NCI-H1930 (cell line): ENCODE measurements at places on chromosomes 1 and 21.

DNA sequence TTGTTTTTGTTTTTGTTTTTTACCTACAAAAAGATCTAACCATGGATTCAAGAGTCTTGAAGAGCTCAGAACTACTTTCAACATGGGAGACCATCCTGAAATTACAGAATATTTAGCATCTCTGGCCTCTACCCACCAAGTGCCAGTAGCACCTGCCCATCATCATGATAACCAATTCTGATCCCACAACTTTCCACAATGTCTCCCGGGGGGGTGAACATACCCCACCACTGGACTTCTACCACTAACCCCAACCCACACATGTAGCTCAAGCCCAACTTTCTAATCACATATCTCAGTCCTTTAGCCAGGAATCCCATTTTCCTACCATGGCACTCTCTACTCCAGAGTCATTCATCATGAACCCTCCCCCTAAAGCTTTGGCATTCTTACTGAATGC, 15.7 kb upstream of the IFNAR2 start:
- DNase-seq: no peak

DNA sequence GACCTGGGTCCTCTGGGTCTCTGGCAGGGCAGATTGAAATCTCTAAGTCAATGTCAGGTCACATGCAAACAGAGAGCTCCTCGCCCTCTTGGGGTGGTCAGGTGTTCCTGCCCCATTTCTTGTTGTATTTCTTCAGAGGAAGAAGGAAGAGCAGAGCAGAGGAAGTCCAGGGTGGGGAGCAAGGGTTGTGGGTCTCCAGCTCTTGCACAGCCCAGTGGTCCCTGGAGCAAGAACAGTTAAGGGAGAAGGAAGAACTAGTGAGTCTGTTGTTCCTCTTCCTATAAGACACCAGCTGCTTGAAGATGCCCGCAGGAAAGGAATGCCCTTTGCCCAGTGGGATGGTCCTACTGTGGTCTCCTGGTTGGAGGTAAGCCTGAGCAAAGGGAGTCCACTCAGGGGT, 26.3 kb downstream of the MYOG start:
- no peak for DNase-seq

DNA sequence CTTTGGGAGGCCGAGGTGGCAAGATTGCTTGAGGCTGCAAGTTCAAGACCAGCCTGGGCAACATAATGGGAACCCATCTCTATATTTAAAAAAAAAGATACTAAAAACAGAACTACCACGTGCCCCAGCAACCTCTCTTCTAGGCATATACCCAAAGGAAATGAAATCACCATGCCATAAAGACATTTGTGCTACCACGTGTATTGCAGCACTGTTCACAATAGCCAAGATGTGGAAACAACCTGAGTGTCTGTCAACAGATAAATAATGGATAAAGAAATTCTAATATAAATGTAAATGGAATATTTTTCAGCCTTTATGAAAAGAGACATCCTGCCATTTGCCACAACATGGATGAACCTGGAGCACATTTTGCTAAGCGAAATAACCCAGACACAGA, 128.6 kb downstream of the PCNX2 start:
- DNase-seq: no peak

DNA sequence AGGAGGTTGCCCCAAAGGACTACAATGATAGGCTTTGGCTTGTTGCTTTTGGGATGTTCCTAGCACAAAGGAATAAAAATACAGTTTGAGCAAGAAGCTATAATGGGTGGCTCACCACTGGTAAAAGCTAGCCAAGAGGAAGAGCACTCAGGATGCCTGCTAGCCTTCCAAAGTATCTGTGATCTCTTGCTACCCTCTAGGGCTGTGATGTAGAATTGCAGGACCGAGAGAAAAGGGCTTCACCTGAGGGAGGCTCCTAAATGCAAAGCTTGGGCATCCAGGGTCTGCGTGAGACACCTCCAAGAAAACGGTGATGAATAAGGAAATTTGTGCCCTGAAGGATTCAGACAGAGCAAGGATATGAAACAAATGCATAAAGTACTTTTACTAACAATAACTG, 17.7 kb downstream of the IVL start:
- no peak for DNase-seq

- no peak for DNase-seq
Observed at GRCh38 chr1:202283379-202283844, 58.3 kb downstream of the UBE2T start.

GRCh38 chr1:234839663-234840062, 229.7 kb upstream of the IRF2BP2 start:
- DNase-seq: no peak

DNA sequence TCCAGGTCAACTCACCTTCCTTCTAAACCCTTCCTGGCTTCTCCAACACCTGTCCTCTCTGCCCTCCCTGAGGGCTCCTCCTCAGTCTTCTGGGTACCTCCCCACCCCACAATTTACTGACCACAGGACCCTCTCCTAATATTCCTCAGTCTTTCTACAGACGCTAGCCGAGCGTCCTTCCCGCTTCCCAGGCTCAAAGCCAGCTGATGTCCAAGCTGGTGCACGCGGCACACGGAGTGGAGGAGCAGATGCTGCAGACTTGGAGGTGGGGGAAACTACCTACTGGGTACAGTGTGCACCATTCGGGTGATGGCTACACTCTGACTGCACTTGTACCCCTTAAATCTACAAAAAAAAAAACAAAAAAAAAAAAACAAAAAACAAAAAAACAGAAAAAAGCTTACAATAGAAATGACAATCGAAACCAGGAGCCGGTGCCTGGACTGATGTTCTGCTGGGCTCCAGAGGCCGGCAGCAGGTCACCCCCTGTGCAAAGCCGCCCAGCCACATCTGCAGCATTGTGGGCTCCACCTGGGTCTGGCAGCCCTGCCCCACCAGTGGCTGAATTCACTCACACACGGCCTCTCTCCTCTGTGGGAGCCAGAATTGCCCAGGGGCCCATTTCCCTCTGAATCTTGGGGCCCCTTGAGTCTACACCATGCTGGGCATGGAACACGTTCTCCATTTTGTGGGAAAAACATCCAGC, 7.0 kb downstream of the TRIM11 start:
- no peak for DNase-seq

DNA sequence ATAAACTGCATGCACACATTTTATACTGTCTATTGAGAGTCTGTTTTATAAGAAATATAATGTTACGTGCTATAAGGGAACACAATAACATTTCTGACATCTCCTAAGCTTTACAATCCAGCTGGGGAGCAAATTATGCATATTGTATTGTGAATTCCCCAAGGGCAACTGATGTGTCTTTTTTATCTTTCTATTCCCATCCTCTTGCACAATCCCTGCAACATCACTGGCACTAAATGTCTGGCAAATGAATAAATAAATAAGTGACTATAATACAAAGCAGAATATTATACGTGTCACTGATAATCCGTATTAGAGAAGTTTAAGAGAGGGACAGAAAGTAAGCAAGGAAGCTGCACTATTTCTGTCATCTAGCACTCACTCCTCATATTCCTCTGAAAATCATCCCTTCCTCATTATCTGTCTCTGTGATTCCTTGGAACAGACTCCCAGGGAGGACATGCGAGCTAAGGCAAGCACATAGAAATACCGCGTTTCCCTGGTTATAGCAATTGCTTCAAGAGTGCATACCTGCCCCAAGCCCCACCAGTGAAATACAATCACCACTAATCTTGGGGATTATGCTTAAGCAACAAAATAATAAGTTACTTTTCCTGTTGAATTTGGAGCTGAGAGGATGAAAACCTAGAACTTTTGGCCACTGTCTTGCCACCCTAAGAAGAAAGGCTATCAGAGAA, 205.4 kb downstream of the SMYD3 start:
- DNase-seq: no peak

DNA sequence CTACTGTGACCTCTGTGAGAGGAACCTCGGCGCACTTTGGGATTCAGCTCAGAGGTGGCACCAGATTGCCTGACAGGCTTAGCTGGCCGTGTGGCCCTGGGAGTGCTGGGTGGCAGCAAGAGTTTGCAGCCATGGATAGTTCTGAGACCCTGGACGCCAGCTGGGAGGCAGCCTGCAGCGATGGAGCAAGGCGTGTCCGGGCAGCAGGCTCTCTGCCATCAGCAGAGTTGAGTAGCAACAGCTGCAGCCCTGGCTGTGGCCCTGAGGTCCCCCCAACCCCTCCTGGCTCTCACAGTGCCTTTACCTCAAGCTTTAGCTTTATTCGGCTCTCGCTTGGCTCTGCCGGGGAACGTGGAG, 67.5 kb downstream of the DISC1 start:
- no peak for DNase-seq

GRCh38 chr1:59879574-59879973, 47.0 kb downstream of the CYP2J2 start:
- DNase-seq: peak; percentile 9

- no peak for DNase-seq
Observed at GRCh38 chr1:2275796-2276536, 47.8 kb downstream of the SKI start.

- DNase-seq: no peak
Observed at GRCh38 chr1:202143768-202144401, 652 bp downstream of the ARL8A start.

DNA sequence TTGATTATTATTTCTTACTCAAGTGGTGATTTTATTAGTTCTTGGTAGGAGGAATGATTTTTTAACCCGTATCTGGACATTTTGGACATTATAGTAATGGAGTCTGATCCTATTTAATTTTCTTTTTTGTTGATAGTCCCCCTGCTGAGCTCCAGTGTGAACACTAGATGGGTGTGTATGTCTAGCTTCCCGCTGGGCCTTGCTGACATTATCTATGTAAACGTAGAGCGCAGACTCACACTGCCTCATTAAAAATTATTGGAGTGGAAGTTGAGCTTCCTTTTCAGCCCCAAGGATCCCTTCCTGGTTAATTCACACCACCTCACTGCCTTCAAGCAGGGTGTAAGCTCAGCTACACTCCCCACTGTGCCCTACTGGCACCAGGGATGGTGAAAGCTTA, 467.6 kb upstream of the PKN2 start:
- no peak for DNase-seq

DNA sequence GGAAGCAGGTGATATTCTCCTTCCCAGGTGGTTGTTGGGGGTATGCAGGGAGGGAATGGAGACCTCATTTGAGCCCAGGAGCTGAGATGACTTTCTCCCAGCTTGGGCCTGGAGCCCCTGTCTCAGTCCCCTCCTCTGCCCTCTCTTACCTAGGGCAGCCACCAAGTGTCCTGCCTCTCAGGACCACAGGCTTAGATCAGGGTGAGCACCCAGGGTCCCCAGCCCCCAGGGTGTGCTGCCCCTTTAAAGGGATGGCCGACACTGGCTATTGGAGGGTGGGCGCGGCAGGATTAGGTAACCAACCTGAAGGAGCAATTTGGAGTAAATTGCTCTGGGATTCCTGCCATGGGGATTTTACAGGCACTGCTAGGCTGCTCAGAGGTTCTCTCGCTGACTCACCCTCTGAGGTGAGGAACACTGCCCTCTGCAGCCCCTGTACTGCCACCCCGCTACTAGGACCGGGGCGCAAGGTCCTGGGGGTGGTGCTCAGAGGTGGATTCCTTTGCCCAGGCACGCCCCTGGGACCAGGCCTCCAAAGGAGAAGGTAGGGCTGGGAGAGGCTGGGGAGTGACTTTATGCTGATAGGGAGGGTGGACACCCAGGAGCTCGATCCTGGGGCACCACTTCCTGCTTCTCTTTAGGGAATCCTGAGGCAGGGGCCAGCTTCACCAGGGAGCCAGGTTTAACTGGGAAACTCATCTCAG, 1.5 kb downstream of the RPS6KA1 start:
- peak; percentile 67 for DNase-seq

DNA sequence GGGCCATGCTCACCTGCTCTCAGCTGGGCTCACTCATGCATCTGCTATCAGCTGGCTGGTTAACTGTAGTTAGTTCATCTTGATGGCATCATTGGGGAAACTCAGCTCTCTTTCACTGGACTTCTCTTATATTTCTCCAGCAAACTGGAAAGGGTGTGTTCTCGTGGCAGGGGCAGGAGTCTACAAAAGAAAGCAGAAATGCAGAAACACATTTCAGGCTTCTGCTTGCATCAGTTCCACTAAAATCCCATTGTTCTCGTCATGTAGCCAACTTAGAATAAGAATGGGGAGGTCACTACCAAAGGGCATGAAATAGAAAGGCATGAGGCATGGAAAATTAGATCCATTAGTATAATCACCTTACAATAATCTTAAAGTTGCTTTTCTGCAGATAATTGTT, 207.3 kb downstream of the NRIP1 start:
- no peak for DNase-seq
